Activated gamma-delta T cell treated with Interleukin-2 at 50 U/mL for 16 hours (primary cell): ENCODE measurements at places on chromosomes 4 and X.

GRCh38 chr4:53730031-53730805 is 138.9 kb upstream of the LNX1 start:
- no peak for DNase-seq

- no peak for DNase-seq
Measured at GRCh38 chrX:107845625-107846024, 20.0 kb downstream of the MID2 start.

DNA sequence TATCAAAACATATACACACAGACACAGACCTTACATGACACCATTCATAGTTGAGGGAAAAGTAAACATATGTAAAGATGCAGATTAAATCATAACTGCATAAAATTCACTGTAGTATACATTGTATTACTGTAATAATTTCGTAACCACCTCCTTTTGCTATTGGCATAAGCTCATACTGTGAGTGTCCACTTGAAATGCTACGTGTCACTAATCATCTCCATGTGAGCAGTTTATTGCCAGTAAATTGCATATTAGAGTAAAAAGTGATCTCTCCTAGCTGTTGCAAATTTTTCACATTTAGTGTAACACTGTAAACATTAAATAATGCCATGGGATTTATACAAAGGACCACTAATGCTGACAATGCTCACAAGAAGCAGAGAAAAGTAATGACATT is 256.7 kb upstream of the GNPDA2 start:
- no peak for DNase-seq

DNA sequence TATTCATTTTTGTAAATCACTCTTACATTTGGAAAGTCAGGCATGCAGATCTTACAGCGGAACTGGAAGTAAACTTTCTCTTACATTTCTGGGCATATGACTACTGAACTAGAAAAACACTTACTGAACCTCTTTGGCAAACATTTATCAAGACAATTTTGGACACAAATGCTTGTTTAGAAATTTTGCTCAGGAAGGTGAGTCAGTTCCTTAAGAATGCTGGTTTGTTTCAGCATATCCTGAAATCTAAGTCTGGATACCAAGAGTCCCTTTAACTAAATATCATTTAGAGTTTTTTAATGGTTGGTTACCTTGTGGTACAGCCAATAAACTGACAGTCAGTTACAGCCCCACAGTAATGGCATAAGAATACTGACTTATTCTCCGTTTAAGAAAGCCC is 15.0 kb downstream of the SHISA3 start:
- no peak for DNase-seq

DNA sequence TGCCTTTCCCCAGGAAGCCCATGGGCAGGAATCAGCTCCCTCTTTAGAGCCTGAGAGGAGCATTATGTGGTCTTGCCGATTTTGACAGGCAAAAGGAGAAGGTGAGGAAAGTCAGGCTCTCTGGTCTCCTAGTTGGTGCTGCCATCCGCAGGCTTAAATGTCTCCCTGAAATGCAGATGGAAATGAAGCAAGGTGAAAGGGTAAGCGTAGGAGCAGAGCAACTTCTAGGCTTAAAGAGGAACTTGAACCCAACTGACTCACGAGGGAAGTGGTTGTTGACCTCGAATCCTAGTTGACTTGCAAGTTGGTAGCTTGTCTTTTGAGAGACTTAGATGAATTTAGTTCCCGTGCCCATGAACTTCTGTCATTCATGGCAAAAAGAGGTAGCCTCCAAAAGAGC is 205.9 kb downstream of the PTTG2 start:
- DNase-seq = no peak

DNA sequence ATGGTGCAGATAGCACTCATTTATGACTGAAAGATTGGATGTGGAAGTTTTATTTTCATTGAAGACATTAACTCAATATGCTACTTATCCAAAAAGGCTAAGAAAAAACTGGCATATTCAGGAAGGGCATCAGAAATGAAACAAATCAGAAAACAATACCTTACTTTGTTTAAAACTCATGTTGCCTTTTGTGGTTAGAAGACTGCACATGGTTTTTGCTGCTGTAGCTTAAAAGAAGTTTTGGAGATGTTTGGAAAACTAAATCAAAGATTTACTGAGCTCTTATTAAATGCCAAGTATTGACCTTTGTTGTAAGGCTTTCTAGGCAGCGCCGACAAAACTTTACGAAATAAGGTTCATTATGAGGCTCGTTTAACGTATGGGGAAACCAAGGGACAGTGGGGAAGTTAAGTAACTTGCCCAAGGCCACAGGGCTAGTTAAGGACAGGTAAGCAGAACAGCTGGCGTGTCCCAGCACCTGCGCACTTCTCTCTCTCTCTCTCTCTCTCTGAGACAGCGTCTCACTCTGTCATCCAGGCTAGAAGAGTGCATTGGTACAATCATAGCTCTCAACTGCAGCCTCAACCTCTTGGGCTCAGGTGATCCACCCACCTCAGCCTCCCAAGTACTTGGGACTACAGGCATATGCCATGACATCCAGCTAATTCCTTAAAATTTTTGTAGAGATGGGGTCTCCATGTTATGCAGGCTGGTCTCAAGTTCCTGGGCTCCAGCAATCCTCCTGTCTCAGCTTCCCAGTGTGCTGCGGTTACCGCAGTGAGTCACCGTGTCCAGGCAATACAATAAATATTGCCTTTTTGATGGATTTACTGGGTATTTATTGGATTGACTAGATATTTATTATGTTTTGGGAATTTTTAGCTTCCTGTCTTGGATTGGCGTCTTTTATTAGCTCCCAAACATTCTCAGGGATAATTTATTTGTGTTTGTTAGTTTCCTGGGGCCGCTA is 16.1 kb downstream of the LRP2BP start:
- no peak for DNase-seq

DNA sequence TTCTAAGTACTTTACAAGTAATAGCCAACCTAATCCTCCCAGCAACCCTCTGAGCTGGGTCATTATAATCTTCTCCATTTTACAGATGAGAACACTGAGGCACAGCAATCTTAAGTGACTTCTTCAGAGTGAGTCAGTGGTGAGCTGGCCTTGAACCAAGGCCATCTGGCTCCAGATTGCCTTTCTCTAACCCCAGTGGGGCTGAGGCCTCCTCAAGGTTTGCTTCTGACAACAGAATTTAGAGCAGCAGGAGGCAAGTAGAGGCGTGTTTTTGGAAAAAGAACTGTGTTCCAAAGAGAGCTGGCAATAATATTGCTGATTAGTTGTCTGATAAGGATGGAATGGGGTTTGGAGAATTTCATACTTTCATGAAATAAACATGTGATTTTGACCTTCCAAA is 41.2 kb downstream of the PIR start:
- DNase-seq = no peak

DNA sequence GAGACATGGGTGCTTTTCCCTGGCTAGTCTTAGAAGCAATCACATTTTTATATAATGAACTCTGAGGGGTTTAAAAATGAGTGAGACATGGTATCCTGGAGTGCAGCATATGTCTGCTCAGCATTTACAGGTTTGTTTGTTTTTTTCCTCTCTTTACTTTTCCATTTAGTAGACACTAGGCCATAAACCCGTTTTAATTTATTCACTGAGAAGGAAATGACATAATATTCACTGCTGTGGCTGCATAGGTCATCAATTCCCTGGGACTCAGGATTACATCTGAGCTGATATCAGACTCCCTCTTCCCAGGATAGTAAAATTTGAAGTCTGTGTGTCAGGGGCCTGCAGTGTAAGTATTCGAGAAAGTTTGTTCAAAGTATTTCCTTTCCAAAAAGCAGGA is 178.9 kb upstream of the SPRY1 start:
- no peak for DNase-seq

DNA sequence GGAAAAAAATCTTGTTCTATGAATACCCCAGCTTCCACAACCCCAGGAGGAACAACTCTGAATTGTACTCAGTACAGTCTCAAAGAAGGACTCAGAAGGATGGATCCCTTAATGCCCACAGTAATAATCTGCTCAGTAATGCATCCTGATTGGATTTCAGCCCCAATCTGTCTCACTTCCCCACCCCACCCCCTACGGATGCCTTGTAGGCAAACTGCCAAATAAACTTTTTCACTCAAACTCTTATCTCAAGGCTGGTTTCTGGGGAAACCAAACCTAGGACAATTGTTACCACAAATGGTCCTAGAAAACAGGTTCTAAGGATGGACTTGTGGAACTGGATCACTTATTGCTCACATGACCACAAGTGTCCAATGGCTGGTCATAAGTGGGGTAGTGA is 1021.8 kb upstream of the INTU start:
- DNase-seq = no peak

GRCh38 chr4:147985376-147985775 is 253.5 kb downstream of the ARHGAP10 start:
- DNase-seq = no peak

- DNase-seq = no peak
Measured at GRCh38 chr4:139791681-139792080, 126.1 kb downstream of the MGST2 start.

GRCh38 chr4:183611210-183611830 is 47.7 kb downstream of the RWDD4 start:
- no peak for DNase-seq

DNA sequence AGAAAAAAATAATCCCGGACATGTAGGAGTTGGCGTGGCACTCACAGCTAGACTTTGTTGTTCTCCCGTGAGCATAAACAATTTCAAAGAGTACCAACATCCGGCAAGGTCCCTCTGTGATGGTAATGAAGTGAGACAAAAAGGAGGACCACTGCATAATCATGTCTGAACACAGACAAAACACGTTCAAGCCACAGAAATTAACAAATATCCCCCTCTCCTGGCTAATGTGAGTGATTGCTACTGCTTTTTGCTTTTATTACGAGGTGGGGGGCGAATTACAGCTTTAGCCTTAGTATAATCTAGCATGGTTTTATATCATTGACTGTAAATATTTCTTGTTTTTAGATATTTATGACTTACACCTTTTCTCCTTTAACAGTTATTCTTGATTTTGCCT is 118.5 kb downstream of the PLS3 start:
- no peak for DNase-seq

DNA sequence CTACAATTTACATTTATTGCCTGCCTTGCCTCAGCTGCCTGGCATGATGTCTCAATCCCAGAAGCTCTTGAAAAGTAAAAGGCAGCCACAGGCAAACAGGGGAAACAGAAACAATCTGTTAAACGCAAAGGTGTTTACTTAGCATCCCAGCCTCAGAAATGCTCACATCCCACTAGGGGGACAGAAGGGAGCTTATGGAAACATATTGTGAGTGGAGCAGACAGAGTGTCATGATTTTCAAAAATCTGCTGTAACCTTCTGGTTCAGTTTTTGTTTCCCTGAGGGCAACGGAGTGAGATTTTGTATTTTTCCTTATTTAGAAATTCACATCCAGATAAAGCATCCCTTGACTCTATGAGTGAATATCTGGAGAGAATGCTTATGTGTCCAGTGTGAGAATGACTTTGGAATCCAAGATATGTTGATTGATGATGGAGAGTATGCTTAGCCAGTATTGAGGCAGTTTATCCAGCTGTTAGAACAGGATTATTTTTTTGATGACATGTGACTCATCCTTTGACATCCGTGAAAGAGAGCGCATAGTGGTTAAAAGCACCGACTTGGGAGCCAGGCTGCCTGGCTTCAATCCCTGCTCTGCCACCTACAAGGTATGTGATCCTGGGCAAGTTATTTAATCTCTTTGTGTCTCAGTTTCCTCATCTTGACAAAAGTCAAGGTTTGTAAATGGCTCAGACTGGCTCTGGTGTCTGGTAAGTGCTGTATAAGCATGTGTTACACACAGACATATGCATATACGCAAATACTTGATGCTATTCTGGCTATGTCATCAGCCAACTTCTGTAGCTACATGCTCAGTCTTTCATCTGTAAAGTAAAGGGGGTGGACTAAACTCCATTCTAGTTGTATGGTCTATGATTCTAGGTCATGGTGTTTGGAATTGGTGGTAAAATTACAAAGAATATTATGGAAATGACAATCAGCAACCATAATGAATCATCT is 381.2 kb downstream of the RAPGEF2 start:
- DNase-seq = no peak

GRCh38 chrX:44343412-44344141 is at the start of gene EFHC2:
TSS of gene EFHC2 (minus strand) at chrX:44343672. CDS start at chrX:44343588, 84 bp downstream.
- DNase-seq = peak; percentile 51

- DNase-seq = no peak
Measured at GRCh38 chr4:78616046-78616498, 64.5 kb downstream of the ANXA3 start.

GRCh38 chr4:73912191-73912590 is 43.0 kb downstream of the CXCL1 start:
- no peak for DNase-seq

- no peak for DNase-seq
Measured at GRCh38 chr4:72216539-72217277, 184.9 kb downstream of the NPFFR2 start.

DNA sequence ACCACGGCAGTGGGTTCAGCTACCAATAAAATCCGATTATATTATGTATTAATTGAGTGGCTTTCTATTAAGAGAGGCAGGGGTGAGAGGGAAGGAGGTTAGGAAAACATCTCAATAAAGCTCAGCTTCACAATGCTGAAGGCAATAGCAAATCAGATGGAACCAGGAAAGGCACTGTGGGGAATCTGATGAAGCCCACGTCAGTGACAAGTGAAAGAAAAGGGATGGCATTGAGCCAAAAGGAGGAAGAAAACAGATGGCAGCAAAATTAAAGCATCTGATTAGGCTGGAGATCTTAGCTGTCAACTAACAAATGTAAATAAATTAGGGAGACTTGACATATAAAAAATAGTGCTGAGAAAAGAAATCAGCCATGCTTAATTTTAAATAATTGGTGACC is 180.9 kb downstream of the RASL11B start:
- no peak for DNase-seq

DNA sequence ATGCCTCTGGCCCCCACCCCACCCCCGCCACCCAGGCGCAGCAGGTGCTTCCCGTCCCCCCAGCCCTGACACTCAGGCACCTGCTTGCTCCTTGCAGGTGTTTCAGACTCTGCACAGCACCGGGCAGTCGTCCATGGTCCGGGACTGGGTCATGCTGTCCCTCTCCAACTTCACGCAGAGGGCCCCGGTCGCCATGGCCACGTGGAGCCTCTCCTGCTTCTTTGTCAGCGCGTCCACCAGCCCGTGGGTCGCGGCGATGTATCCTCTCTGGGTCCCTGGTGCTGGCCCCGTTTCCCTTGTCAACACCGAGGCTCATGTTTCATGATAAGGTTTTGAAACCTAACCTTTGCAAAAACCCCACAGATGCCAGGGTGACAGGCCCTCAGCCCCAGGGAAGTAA is 10.2 kb upstream of the MSANTD1 start:
- no peak for DNase-seq

- DNase-seq = no peak
Measured at GRCh38 chrX:129875669-129876068, 30.3 kb upstream of the UTP14A start.
